Stromal cell of bone marrow (primary cell): ENCODE measurements at places on chromosomes 2 and 18.

DNA sequence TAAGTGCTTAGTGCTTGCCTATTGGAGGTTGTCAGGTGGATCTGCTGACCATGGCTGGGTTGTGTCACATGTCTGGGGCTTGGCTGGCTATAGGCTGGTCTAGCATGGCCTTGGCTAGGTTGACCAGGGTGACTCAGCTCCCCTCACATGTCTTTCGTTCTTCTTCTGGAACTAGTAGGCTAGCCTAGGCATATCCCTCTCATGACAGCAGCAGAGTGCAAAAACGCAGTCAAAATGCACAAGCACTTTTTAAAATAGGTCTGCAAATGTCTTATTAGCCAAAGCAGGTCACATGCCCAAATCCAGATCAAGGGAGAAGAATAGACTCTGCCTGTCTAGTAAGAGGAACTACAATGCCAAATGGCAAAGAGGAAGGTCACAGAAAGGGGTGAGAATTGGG lies 179.7 kb upstream of the ACVR2A start:
- DNase-seq = no peak

GRCh38 chr2:70551167-70551566 lies 2.5 kb downstream of the TGFA start:
- DNase-seq = no peak

DNA sequence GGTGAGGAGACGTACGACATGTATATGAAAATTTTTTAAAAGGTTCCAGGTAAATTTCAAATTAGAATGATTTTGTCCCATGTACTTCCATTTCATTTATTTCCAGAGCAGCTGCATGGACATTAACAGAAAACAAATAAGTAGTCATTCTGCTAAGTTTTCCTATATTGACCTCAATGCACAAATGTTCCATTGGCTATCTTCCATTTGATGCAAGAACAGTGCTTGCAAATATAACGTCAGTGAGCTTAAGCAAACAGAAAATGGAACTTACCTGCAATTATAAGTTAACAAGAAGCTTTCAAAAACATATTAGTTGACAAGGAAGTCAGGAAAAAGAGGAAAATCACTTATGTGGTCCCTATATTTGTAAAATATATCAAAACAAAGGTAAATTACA lies 16.6 kb downstream of the PAIP2B start:
- DNase-seq = no peak

DNA sequence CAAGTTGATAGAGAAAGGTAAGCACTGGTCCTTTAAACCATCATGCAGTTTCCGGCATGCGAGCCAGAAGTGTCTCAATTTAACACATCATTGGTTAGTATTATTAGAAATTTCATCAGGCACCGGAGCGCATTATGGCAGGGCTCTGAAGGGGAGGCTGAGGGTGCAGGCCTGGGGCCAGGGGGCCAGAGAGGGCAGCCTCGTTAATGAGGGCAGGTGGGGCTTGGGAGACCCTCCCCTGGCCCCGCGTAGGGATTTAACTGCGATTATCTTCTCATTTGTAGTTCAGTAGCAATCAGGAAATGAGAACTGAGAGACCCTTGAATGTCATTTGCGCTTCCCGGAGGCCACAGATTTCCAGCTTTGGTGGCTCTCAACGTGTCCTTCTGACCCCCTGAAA lies 246.4 kb downstream of the KLHL29 start:
- DNase-seq = no peak

GRCh38 chr2:201264472-201265173 lies 4.3 kb downstream of the CASP8 start:
- DNase-seq = no peak

GRCh38 chr2:204175552-204176271 lies 239.1 kb downstream of the ICOS start:
- DNase-seq = no peak

GRCh38 chr2:154710685-154711084 lies 12.2 kb downstream of the KCNJ3 start:
- no peak for DNase-seq

- no peak for DNase-seq
These were observed 23.3 kb downstream of the GRB14 start for GRCh38 chr2:164597983-164598382.

GRCh38 chr18:24362757-24363156 lies 34.9 kb downstream of the OSBPL1A start:
- DNase-seq = no peak

DNA sequence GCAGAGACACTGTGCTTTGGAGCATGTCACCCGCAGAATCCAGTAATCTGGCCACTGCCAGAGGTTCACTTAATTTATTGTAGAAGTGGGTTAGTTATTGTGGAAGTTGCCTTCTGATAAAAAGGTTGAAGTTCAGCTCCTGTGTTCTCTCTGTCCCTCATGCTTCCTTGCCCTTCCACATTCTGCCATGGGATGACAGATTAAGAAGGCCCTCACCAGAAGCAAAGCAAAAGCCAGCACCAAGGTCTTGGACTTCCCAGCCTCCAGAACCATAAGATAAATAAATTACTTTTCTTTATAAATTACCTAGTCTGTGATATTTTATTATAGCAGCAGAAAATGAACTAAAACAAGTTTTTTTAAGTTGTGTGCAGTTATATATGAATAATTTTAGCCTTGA lies 145.0 kb upstream of the SH3BP4 start:
- DNase-seq = no peak

DNA sequence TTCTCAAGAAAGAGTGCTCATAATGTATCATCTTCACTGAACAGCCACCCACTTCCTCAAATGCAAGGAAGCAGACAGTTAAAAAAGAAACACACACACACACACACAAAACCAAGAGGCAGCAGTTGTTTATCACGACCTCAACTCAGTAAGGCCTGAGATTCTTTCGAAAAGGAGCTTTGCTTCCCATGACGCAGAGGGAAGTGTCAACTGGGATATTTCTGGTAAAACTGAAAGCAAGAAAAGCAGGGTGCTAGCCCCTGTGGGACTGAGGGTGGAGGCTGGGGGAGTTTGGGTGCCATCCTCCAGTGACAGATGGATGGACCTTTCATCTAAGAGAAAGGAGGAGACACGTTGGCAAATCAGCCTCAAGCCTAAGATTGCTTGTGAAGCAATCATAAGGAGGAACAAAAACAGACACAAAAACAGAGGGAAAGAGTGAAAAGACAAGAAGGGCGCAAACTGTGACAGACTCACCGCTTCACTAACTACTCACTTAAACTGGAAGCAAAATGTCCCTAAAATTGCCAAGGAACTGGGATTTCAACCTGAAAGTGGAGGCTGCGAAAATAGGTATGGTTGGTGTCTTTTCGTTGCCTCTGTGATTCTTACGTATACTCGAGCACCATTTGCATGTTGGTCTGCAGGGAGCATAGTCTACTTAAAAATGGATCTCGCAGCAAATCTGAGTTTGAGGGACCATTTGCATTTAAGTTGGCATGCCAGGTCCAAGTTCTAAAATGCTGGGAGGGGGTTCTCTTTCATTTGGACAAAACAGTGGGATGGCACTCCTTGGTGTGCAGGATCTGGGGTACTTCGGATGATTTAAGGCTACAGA lies at the start of gene ARHGAP25:
ARHGAP25 (plus strand) TSS at position 124 of the 838 bp plus-strand sequence; CDS start at position 513, 389 bp downstream.
- DNase-seq = no peak

DNA sequence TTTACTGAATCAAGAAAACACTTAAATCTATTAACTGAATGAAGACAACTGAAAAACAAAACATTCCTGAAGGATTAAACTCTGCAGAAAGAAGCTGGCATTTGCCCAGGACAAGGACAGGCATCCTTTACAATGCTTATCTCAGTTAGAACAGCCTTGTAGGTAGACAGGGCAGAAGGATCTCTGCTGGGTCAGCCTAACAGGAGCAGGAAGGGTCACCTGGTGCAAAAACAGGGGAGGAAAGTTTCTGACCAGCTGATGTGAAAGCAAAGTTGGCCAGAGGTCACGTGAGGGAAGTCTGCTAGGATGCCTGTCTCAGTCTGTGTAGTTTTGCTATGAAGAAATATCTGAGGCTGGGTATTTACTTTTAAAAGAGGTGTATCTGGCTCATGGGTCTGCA lies 348.6 kb downstream of the ANAPC1 start:
- no peak for DNase-seq

GRCh38 chr18:42351455-42351854 lies 396.4 kb downstream of the PIK3C3 start:
- DNase-seq = no peak

DNA sequence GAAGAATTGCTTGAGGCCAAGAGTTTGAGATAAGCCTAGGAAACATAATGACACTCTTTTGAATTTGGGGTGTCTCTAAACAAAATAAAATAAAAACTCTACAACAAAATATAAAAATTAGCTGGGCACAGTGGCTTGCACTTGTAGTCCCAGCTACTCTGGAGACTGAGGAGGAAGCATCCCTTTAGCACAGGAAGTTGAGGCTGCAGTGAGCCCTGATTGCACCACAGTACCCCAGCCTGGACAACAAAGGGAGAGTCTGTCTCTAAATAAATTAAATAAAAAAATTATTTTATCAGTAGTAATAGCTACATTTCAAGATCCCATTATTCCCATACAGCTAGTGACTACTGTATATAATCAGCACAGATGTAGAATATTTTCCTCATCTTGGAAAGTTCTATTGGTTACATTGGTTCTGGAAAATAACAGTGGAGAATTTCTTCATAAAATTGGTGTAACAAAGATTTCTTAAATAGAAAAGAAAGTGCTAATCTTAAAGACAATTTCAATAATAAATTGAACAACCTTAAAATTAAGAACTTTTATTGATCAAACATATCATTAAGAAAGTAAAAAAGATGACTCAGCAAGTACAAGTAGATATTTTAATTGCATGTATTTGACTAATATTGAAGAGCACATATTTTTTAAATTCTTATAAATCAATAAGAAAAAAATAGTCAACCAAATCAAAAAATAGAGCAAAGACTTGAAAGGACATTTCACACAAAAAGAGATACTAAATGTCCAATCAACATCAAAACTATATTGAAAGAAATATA lies 90.4 kb upstream of the KYNU start:
- no peak for DNase-seq

DNA sequence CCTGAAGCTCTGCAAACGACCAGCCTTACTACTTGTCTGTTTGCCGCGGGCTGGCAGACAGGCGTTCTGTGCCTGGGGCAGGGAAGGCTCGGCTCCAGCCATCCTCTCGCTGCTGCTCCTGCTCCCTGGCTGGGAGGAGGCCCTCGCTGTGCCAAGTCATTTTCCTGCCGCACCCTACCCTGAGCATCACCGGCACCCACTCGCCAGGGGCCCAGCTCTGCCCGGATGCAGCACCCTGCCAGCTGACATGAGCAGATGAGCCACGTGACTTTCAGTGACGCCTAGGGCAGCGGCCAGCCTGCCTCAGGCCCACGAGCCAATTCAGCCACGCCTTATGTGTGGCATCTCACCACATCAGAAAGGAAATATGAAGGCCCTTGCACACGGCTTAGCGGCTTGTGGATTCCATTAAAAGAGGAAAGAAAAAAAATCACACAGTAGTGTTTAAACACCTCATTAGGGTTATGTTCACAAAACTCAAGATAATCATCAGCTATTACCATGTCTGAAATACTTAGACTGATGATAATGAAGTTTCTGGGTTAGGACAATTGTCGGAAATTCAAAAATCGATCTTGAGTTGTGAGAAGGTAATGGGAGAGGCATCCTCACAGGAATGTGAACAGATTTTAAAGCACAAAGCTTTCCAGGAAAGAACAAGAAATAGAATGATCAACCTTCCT lies 250.5 kb downstream of the TWIST2 start:
- DNase-seq = no peak

DNA sequence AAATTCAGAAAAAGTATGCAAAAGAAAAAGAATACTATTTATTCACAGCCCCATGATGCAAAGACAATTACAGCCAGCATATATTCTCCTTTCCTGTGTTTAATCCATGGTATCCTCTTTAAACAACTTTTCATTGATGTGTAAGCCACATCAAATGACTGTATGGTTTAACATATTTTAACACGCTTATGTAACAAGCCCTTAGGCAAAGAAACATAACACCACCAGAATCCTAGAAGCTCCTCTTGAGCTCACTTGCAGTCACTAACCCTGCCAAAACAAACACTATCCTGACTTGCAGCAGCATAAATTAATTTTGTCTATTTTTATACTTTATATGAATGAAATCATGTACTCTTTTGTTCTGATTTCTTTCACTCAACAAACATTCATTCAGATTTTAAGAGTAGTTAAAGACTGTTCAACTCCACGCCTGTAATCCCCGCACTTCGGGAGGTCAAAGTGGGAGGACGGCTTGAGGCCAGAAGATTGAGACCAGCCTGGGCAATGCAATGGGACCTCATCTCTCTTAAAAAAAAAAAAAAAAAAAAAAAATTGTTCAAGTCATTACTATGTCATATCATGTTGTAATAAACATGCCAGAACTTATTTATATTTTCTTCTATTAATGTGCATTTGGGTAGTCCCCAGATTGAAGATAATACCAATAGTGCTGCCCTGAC lies 226.3 kb downstream of the NBAS start:
- DNase-seq = peak; percentile 65

- DNase-seq = no peak
These were observed 3.0 kb downstream of the POU3F3 start for GRCh38 chr2:104856973-104857261.

DNA sequence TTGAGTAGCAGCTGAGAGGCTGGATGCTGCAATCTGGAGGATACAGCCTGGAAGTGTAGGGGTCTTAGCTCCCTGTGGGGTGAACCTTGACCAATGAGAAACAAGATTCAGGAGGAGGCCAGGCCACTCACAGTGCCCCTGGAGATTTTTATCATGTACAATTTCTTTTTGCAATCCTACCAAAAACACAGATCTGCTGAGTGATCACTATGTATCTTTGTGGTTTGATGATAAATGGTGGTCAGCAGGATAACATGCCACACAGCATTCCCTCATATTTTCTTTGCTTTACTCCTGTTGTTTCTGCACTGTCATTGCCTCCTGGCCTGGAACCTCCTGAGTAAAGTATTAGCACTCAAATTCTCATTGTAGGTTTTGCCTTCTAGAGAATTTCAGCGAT lies 357.9 kb downstream of the THSD7B start:
- DNase-seq = peak; percentile 34

DNA sequence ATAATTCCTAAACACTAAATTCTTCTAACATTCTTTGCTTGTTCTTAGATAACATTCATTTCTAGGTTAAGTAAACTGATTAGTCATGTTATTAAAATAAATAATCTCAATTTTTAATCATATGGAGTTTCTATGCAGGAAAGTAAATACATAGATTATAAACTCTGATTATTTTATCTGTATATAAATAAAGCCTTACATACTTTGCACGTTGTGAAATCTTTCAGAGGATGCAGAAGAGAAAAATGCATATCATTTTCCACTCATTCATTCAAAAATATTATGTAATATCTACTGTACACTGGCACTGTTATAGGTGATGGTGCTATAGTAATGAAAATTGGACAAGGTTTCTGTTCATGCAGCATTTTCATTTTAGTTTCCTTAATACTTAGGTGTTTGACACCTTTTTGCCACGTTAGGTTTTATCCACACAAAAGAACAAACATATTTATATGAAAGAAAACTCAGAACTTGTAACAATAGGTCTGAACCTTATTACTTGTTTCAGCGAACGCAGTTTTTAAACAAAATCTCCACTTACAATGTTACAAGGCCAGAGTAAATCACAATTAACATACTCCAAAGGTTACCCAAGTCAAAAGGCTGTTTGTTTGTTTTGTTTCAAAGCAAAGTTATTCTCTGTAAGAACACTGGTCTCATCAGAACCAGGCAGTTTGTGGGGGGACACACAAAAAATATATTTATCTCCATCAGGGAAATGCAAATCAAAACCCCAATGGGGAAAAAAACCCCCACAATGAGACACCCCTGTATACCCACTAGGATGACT lies 27.4 kb downstream of the ADAM17 start:
- no peak for DNase-seq

GRCh38 chr2:53129851-53130250 lies 637.8 kb upstream of the CHAC2 start:
- peak; percentile 69 for DNase-seq
